ENCODE measurements at places on chromosomes 4 and X.

DNA sequence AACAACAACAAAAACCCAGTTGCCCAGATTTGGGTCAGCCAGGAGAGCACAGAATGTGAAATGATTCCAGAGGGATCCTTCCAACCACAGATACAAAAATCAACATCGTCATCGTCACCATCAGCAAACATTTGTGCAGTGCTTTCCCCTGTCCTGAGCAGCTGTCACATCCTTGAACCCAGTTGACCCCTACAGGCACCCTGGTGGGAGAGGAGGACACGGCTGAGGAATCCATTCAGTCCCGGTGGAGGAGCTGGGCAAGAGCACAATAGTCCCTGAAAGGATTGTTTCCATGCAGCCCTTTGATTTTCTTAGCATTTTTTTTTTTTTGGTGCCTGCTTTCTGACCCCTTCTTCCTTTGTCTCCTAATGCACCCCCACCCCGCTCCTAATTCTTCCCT, 37.1 kb upstream of the STX18 start:
- peak; percentile 46 for DNase-seq

GRCh38 chr4:16159286-16159685, 67.0 kb downstream of the TAPT1 start:
- no peak for DNase-seq

DNA sequence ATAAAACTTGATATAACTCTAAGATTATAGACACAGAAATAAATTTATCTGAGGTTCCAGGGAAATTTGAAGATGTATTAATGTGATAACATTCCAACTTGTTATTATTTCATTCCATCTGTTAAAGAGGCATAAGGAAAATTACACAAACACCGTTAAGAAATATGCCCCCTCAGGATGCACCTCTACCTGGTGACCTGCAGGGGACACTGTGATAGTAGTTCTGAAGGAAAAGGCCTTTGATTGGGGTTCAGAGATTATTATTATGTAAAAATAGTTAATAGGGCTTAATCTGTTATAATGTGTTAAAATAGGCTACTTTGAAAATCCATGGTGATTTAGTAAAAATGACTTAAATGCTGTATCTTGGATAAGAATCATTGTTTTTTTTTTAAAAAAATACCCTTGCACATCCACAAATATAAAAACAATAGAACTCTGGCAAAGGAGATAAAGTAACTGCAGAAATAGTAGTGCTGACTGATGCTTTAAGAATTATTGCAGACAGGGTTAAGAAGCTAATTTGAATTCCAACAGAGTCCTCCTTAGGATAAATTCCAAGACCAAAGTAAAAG, 6.1 kb upstream of the ABRAXAS1 start:
- peak; percentile 64 for DNase-seq

DNA sequence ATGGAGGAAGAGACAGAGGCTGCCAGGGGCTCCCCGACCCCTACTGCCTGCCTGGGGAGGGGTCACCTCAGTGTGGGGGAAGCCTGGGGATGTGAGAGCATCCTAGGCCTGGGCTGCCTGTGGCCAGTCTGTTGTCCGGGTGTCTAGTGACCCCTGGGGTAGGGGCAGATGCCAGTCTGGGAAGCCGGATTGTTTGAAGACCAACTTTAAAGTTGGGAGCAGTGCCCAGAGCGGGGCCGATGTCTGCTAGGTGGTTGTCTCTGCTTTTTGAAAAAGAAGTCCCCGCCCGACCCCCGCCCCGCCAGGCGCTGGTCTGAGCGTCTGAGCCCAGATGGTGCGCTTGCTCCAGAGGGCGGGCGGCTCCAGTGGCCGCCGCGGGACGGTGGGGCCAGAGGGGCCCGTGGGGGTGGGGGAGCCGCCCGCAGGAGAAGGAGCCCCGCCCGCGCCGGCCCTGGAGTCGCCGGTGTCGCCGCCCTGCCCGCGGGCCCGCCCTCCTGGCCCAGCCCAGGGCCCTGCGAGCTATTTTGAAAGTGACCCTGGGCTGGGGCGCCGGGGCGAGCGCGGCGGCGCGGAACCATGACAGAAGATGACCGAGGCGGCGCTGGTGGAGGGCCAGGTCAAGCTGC, at the start of gene DOK7:
DOK7 (plus strand) TSS at position 517 of the 626 bp plus-strand sequence; CDS start at position 587, 70 bp downstream.
- peak; percentile 63 for DNase-seq

DNA sequence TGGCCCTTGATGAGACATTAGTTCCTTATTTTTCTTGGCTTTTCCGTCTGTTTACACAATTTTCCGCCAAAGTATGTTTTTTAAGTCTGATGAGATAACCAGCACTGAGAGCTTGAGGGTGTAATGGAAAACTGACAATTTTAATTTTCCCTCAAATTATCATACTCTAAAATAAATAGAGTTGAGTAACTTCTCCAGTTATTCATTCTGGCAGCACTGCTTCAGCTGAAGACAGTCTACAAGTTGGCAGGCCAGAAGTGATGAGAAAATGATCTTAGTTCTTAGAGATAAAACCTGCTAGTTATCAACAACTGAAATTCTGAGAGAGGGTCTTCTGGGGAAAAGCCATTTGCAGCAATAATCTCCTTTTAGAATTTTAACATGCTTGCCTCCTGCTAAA, 241.6 kb upstream of the TET2 start:
- DNase-seq: no peak

GRCh38 chr4:159229164-159229563, 126.3 kb downstream of the RAPGEF2 start:
- DNase-seq: peak; percentile 77

DNA sequence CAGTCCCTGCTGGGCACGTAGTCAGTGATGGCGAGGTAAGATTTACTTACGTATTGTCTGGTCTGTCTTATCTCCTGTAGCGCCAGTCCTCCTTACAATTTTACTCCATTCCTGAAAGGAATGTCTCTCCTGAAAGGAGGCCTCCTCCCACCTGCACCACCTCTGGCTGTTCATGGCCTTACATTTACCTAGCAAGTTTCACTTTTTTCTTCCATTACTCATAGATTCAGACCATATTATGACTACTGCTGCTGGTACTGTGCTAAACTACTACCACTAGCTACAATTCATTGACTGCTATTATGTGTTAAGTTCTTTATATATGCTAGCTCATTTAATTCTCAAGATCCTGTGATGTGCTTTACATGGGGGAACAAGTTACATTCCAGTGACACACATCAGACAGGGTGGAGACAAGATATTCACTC, 189.9 kb downstream of the BMPR1B start:
- DNase-seq: peak; percentile 40

DNA sequence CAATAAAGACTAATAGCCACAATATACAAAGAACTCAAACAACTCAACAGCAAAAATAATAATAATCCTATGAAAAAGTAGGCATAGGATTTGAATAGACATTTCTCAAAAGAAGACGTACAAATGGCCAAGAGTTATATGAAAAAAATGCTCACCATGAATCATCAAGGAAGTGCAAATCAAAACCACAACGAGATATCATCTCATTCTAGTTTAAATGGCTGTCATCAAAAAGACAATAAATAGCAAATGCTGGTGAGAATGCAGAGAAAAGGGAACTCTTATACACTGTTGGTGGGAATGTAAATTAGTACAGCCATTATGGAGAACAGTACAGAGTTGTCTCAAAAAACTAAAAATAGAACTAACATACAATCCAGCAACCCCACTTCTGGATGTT, 18.8 kb downstream of the TLR6 start:
- DNase-seq: no peak

DNA sequence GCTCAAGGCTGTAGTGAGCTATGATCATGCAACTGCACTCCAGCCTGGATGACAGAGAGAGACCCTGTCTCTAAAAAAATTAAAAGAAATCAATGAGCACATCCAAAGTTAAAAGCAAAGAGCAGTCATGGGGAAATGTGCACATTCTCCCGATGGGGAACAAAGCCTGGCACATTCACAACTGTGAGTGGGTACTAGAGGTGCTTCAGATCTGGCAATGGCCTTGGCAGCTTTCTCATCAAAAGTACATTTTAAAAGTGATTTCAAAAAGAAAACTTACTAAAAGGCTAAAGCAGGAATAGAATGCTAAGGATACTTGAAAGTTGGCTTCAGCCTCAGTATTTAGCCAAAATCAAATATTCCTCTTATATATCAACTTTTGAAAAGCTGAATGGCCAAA, 145.9 kb upstream of the MAOA start:
- no peak for DNase-seq

- DNase-seq: no peak
Observed at GRCh38 chr4:139965789-139966188, 188.2 kb downstream of the MAML3 start.

- peak; percentile 27 for DNase-seq
Observed at GRCh38 chrX:78119521-78120227, 15.6 kb downstream of the PGK1 start.

All from GM23338 (cell line).